ENCODE measurements at places on chromosomes 11 and 22.

DNA sequence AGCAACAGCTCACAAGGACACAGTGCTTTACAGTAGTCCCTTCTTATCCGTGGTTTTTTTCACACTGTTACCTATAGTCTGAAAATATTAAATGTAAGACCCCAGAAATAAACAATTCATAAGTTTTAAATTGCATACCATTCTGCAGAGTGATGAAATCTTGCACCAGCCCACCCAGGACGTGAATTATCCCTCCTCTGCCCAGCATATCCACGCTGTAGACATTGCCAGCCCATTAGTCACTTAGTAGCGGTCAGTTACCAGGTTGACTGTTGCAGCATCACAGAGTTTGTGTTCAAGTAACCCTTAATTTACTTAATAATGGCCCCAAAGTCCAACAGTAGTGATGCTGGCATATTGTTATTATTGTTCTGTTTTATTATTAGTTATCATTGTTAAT, 3.6 kb downstream of the CLTCL1 start:
- DNase-seq = no peak

GRCh38 chr11:88039476-88040147, 135.6 kb downstream of the RAB38 start:
- no peak for DNase-seq

DNA sequence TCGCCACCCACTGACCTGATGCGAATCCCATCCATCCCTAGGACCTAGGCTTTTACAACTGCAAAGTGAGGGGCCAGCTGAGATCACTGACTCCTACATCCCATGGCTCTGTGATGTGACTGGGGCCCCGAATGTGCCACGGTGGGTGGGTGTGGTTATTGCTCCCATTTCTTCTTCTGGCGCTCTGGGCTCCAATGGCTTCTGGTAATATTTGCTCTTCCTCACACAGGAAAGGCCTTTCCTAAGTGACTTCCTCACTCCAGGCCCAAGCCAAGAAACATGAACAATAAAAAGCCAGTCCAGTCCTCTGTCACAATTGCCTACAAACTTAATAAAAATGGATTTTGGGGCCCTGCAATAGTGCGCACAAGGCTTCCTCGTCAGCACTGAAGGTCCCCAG, 78.1 kb downstream of the GALNT18 start:
- no peak for DNase-seq

DNA sequence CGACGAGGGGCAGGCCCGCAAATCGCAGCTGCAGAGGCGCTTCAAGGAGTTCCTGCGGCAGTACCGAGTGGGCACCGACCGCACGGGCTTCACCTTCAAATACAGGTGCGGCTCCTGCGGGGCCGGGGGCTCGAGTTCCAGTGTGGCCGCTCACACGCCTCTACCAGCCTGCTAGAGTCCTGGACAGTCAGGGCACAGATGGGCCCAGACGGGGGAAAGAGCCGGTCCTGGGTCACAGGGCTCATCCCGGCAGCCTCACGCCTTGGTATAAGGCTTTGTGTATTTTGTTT, 506 bp downstream of the MCM5 start:
- peak; percentile 35 for DNase-seq

GRCh38 chr22:37661160-37661924, 2.8 kb downstream of the PDXP start:
- no peak for DNase-seq

DNA sequence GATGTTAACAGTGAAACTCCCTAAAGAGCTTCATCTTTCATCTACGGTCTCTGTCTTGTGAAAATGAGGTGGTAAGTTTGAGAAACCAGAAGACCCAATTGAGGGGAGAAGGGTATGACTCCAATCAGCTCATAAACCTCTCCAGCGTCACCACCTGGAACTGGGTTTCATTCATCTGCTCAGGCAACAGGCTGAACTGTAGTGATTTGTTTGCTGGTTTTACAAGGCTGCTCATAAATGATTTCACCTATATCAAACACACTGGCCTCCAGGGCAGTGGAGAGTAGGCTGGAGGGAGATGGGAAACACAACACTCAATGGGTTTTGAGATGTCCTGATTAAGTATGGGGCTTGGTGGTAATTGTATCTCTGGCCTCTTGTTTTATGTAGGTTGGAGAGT, 79.0 kb downstream of the EFCAB6 start:
- no peak for DNase-seq

DNA sequence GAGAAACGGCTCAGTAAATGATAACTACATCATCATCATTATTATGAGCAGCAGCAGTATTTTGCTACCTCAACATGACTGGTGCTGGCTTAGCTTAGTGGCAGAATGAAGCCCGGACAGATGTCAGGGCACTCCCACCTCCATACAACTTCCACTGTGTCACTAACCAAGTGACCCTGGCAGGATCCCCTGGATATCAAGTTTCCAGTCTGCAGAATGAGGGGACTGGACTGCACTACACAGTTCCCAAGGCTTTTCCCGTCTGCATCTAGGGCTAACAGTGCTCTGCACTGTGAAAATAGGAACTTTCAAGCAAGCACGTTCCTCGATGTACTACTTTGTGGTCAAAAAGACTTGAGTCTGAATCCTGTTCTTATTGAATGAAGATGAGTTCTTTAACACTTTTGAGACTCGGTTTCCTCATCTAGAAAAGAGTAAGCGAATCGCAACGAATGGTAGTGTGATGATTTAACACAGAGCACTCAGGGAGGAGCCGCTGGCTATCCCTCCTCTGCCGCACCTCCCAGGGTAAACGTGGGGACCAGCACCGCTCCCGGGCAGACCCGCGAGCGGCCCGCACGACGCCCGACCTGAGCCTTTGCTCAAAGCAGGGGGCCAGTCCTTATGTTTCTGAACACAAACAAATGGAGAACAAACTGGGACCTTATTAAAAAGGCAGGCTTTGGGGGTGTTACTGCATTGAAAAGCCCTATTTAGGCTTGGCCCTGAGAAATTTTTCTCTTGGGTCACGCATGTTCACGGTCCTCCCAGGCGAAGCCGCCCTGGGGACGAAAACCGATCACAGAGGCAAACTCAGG, 910 bp downstream of the CLTCL1 start:
- DNase-seq = peak; percentile 2

DNA sequence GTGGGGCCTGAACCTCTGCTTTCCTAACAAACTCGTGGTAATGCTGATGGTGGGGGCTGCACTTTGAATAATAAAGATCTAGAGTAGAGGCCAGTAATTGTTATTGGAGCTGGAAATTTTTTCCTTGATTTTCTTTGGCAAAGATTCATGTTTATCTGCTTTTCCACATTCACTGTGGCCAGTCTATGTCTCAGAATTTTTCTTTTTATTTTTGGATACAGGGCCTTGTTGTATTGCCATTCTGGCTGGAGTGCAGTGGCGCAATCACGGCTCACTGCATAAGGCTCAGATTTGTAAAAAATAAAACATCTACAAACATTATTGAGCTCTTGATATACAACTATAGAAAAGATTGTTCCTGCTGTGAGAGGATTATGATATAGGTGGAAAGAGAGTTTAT, 1.6 kb downstream of the TMEM135 start:
- no peak for DNase-seq

DNA sequence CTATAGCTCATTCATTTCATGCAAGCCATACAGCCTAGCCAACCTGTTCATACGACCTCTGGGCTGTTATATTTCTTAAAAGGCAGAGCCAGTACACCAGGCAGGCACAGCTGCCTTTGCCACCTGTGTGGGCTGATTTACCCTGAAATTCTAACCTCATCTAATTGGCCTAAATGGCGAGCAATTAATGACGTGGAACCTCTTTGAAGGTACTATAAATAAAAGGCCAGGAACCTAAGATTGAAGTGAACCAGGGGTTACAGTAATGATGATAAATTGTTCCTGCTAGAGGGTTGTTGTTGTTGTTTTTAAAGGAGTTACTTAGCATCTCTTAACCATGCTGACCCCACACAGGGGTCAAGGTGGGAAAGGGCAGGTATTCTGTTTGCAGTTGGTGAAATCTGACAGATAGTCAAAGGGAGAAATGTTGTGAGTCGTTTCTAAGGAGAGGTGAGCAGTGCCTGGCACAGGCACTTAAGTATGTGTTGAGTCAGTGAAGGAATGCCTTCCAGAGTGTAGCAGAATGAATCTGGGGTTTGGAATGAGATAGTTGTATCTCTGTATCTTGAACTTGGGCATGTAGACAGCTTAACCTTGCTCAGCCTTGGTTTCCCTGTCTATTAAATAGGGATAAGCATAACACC, 213.5 kb upstream of the NAV2 start:
- no peak for DNase-seq

DNA sequence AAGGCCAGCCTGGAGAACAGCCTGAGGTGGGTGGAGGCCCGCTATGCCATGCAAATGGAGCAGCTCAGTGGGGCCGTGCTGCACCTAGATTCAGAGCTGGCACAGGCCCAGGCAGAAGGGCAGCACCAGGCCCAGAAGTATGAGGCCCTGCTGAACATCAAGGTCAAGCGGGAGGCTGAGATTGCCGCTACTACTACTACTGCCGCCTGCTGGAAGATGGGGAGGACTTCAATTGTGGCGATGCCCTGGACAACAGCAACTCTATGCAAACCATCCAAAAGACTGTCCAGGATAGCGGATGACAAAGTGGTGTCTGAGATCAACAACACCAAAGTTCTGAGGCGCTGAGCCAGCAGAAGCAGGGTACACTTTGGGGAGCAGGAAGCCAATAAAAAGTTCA, 3.1 kb upstream of the TMEM218 start:
- no peak for DNase-seq

- DNase-seq = no peak
Observed at GRCh38 chr11:133727774-133728173, 117.5 kb downstream of the SPATA19 start.

DNA sequence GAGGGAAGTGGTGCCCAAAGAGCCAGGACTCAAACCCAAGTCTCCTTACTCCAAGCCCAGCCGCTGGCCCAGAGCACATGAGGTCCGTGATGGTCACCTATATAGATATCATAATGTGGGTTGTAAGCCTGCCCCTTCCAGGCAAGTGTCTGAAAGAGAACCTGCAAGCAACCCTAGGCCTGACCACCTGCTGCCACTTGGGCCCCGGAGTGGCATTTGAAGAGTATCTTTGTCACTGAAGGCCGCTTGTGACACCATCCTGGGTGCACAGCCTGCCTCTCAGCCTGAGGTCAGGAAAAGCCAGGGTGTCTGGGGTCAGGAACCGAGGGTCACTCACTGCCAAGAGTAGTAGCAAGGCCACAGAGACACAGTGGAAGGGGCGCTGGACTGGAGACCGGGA, 32.4 kb downstream of the OTOG start:
- DNase-seq = no peak

DNA sequence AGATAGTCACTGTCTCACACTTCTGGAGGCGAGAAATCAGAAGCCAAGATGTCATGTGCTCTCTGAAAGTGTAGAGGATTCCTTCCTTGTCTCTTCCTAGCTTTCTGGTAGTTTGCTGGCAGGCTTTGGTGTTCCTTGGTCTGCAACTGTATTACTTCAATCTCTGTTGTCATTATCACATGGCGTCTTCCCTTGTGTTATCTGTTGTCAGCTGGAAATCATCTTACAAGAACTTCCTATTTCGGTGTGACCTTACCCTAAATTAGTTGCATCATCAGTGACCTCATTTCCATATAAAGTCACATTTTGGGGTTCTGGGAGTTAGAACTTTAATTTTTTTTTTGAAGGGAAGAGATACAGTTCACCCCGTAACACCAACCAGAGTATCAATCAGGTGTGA, 3.3 kb upstream of the LIN7C start:
- no peak for DNase-seq

DNA sequence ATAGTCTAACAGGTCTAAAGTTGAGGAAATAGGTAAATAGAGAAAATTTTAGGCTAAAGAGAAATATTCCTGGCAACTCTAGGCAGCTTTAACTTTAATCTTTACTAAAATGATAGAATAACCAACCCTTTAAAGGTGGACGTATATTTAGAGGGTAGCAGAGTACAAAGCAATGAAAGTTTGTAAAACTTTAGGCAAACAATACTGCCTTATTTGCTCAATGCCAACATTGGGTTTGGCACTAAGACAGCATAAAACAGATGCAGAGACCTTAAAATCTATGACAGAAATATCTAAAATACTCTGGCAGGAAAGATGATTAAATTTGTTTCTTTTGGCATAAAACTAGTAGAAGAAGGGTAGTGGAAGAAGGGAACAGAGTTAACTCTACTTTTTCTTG, 70.7 kb downstream of the EMSY start:
- no peak for DNase-seq

GRCh38 chr11:68441466-68442230, 18.9 kb upstream of the PPP6R3 start:
- DNase-seq = no peak

DNA sequence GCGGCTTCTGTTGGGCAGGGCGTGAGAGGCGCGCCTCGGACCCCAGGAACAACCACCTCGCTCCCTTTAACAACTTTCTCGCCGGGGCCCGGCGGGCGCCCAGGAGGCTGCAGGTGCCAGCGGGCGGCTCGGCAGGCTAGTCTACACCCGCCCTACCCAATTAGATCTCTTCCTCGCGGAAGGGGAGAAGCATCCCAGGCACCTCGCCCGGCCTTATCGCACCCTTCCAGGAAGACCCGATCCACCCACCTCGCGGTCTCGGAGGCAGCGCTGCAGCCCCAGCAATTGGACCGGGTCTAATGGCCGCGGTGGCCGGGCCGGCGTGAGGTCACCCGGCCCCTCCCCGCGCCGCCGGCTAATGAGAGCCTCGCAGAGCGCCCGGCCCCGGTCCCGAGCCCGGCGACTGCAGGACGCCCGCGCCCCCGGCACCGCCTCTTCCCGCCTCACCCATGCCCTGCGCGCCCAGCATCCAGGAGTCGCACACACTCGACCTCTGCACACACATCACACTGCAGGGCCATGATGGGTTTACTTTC, at the start of gene PLAAT3:
Gene PLAAT3 (minus strand): TSS at position 298 of the 536 bp plus-strand sequence. CDS start 419 bp downstream, outside the sequence.
- peak; percentile 12 for DNase-seq
